Fibroblast of lung (primary cell): ENCODE measurements at places on chromosomes 11 and 22. TPM values are rescaled to one million over a fixed set of nuclear protein-coding genes. Genes with fewer than 3 reads are reported as not detected.

The TTC12 gene
- 11.9 and 23.1 TPM in 2 replicates for total RNA-seq

The PKDREJ gene
- under 0.01 TPM in 2 replicates for total RNA-seq

The CCDC73 gene
- total RNA-seq, result under 0.01 TPM in 2 replicates

The MRGPRX3 gene
- not detected in 2 replicates for total RNA-seq

The MMP8 gene
- total RNA-seq, result under 0.01 TPM in 1 of 2 replicates, not detected in the other

The TRIM6 gene
- 4.9 and 8.6 TPM in 2 replicates for total RNA-seq

The LIPT2 gene
- 1.8 and 2.8 TPM in 2 replicates for total RNA-seq

The DTX4 gene
- total RNA-seq, result 3.1 and 4.8 TPM in 2 replicates

The FOSL1 gene
- 7.4 and 8.8 TPM in 2 replicates for total RNA-seq

The C11orf16 gene
- total RNA-seq, result not detected in 2 replicates

The CRYAB gene
- total RNA-seq, result 28.5 and 51.2 TPM in 2 replicates

The EHD1 gene
- 40.8 and 71.3 TPM in 2 replicates for total RNA-seq

The MTNR1B gene
- not detected in 2 replicates for total RNA-seq

The SLC5A1 gene
- not detected in 2 replicates for total RNA-seq

The MMP27 gene
- 0.17 TPM in 1 of 2 replicates, not detected in the other for total RNA-seq

The CDCA5 gene
- total RNA-seq, result 0.26 and 3.0 TPM in 2 replicates

The ZFP91 gene
- total RNA-seq, result 36.7 and 50.2 TPM in 2 replicates

The MMP12 gene
- 0.83 TPM in 1 of 2 replicates, not detected in the other for total RNA-seq

The DCHS1 gene
- total RNA-seq, result 11.0 and 23.9 TPM in 2 replicates

The LIF gene
- 3.6 and 11.2 TPM in 2 replicates for total RNA-seq

The UBE4A gene
- 29.0 and 37.0 TPM in 2 replicates for total RNA-seq

The DUSP8 gene
- 0.51 and 0.66 TPM in 2 replicates for total RNA-seq
